Left cardiac atrium (tissue), 4 donors: ENCODE measurements at places on chromosomes 6 and 20. TPM values are rescaled to one million over a fixed set of nuclear protein-coding genes. Genes with fewer than 3 reads are reported as not detected.

Gene ARFGEF3
- total RNA-seq: 2.7 TPM

Gene PDRG1
- 8.8 TPM for total RNA-seq

DNA sequence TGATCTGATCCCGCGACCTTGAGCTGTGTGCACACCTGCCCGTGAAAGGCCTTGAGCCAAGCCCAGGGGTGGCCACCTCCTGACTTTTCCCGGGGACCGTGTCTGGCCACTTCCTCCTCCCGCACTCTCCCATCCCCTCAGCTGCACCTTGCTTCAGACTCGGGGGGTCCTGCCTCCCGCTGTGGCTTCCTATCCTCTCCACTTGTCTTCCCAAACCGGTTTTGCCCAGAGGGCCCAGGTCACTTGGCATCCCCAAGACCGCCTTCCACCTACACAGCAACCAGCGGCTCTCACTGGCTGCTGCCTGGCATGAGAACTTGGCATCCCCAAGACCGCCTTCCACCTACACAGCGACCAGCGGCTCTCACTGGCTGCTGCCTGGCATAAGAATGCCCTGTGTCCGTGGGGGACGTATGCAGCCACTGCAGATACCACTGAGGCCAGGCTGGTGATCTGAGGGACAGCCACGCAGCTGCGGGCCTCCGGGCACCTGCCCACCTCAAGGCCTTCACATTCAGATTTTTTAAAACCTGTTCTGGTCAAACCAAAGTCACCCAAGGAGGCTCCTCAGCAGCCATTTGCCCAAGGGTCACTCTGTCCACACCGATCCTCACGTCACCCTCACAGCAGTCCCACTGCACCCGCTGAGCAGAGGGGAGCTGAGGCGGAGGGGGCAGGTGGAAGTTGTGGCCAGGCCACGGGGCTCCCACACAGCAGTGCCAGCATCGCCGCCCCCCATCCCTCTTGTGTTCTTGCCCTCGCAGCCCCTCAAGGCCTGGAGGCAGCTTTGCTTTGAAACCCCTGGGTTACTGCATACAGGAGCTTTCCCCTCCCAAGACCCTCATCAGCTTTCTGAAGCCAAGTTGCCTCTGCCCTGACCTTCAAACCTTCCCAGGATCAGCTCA, 245.5 kb downstream of the TAF4 start:
- DNase-seq: peak; percentile 3

GRCh38 chr6:106256201-106256968, 69.2 kb downstream of the ATG5 start:
- no peak for DNase-seq

GRCh38 chr6:149026530-149026942, 279.7 kb downstream of the UST start:
- no peak for DNase-seq

DNA sequence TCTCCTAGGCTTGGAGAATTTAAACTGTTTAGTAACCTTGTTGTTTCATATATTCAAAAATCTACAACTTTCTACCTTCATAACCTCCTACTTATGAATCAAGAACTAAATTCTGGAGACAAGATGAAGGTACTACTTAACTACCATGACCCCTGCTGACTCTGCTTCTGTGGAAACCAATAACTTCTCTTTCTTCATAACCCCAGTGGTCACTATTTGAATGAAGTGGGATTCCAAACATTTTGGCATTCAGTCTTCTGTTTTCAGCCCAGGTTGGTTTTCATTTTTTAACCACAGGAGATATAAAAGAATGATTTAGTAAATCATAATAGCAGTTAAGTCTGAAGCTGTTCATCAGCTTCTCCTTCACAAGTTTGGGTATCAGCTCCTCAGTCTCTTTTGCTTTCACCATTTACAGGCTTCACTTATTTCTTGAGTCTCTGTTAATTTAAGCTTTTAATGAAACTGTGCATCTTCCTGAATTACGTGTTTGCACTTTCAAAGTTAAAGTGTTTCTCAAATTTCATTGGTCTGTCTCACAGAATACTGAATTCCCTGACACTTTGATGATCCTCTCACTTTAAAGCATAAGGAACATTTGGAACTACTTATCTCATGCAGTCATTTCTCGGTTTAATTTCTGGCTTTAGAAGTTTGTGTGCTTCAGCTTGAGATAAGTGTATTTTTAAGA, 9.5 kb downstream of the SENP6 start:
- no peak for DNase-seq
